ENCODE measurements at places on chromosomes 12 and 14.

- no peak for DNase-seq
Observed at GRCh38 chr14:104237651-104238423, 99.5 kb downstream of the KIF26A start.

- DNase-seq, result no peak
Observed at GRCh38 chr12:64580681-64581080, 29.6 kb upstream of the RASSF3 start.

- DNase-seq, result peak; percentile 74
Observed at GRCh38 chr12:4562034-4562657, at the start of gene DYRK4. TSS of gene DYRK4 (plus strand) at chr12:4562208. CDS start at chr12:4562246, 38 bp downstream.

DNA sequence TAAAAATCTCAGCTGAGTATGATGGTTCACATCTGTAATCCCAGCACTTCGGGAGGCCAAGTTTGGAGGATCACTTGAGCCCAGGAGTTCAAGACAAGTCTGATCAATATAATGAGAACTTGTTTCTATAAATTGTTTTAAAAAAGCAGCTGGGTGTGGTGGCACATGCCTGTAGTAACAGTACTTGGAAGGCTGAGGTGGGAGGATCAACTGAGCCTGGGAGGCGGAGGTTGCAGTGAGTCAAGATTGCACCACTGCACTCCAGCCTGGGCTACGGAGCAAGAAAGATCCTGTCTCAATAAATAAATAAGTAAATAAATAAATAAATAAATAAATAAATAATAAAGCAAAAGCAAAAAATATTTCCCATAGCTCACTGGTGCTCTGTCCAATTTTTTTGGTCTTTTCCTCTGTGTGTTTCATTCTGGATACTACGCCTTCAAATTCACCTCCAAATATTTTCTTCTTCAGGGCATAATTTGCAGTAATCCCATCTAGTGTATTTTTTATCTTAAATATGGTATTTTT, 32.7 kb upstream of the SNX6 start:
- peak; percentile 40 for DNase-seq

- no peak for DNase-seq
Observed at GRCh38 chr14:21313512-21313911, 33.6 kb downstream of the RPGRIP1 start.

DNA sequence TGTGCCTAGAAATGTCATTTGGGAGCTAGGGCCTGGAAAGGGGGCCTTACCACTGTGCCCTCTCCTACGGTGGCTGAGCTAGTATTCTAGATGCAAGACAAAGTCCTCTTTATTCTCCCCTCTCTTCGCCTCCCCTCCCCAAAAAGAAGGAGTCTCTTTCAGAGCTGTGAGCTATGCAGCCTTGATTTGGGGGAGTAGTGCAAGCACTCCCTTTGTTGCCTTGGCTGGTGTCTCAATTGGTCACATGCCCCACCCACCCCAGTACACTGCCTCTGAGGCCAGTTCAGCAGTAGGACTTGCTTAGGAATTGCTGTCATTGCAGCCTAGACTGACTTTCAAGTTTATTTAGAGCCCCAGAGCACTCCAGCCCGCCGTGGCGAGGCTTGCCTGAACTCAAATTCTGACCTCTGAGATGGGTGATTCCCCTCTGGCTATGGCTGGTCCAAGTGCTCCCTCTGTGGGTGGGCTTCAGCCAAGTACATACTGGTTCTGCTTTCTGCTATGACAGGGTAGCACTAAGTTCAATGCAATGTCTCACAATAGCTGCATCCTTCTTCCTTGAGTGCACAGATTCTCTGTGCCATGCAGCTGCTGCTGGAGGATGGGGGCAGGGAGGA, 37.0 kb upstream of the FBXO33 start:
- DNase-seq, result no peak

GRCh38 chr14:89417465-89418225, 612 bp upstream of the FOXN3 start:
- DNase-seq, result peak; percentile 76

- DNase-seq, result no peak
Observed at GRCh38 chr14:101478796-101479410, 82.4 kb upstream of the DIO3 start.

- DNase-seq, result no peak
Observed at GRCh38 chr14:96051642-96052540, 12.7 kb downstream of the C14orf132 start.

DNA sequence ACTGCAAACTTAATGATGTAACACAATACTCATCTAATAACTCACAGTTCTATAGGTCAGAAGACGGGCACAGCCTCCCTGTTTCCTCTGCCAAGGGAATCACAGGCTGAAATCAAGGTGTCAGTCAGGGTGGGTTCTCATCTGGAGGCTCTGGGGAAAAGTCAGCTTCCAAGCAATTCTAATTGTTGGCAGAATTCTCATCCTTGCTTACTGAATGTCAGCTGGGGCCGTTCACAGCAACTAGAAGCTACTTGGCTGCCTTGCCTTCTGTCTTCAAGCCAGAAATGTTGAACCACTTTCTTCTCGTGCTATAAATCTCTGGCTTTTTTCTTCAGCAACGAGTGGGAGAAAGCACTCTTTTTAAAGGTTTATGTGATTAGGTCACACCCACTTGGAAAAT, 80.1 kb upstream of the PDZRN4 start:
- no peak for DNase-seq

DNA sequence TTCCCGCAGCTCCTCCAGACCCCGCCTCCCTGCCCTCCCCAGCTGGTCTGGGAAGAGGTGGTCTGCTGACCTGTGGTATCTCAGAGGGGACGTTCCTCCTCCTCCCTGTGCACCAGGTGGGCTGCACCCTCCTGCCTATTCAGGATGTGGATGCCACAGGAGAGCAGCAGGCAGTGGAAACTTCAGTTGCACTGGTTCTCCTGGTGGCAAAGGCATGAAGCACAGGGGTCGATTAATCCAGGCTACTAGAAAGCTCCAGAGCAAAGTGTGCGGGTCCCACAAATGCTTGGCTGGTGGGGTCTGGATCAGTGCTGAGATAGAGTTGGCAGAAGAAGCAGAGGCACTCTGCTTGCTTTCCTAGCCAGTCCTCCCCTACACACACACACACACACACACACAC, 197.0 kb downstream of the SLC41A2 start:
- DNase-seq, result no peak

Measured in GM23248 (cell line).